NCI-H1092 treated with DMSO at 0.1 percent for 48 hours (cell line): ENCODE measurements at places on chromosomes 5 and 9.

- no peak for DNase-seq
These were observed 12.4 kb downstream of the ZNF474 start for GRCh38 chr5:122141751-122142150.

DNA sequence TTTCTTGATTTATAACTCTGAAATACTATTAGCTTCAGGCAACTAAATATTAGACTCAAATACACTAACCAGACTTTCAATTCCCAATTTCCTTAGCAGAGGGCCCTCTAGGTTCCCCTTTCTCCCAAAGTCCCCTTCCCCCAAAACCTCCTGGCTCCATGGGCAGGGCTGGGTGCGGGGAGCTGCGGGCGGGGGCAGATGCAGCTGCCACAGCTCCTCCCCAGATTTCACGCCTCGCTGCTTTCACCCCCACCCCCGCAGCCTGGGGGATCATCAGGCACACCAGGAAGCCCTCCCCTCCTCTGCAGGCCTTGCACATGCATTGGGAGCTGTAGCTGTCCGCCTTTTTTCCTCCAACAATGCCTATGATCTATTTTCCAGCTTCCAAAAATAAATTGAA, 82.8 kb upstream of the SPATA31C2 start:
- DNase-seq = no peak

DNA sequence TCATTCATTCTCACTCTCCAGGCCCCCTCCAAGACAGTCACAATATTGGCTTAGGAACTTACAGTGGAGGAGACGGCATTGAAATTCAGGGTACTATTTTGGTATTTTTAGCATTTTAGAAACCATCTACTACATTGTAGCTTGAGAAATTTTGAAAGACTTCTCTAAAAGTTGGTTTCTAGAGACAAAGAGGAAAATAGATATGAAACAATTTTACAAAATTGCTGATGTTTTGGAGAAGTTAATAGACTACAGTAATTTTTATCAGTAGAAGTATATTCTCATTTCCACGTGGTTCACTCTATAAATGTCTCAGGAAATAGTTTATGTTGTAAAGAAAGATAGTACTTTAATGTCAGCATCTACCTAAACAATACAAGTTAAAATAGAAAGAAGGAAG, 63.2 kb upstream of the ZSWIM6 start:
- DNase-seq = no peak

- DNase-seq = no peak
These were observed 50.9 kb upstream of the PHF2 start for GRCh38 chr9:93525476-93525875.

DNA sequence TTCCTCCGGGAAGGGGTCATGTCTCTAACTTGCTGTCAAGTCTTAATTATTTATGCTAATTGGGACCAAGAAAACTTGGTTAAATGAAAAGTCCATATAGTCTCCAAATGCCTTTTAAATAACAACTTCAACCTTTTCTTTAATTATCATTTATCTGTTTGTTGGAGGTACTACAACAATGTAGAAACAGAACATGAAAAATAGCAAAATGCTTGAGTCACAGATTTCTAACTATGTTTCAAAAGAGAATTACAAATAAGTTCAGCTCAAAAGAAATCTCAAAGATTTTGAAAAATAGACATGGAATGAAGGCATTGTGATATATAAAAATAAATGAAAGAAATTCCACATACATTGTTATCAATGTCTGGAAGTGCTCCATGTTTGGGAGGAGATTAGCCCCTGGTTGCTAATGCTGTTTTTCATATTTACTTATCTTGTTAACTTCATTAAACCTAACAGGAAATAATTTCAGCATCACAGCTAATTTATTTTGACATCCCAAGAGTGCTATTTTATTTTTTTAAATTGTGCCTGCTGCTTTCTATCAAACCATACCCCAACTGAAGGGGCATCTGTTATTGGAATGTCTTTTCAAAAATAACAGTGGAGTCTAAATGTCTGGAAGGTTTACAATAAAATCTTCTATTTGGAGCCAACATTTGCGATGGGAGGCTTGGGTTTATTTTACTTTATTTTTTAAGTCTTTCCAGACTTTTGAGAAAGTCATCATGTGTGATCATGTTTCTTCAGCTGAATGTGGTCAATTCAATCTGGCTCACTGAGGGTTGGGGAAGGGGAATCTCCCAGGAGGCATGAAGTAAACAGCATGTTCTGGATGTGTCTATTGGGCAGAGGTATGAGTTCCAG, 53.1 kb upstream of the ANKRD55 start:
- DNase-seq = no peak

- DNase-seq = no peak
These were observed 8.1 kb downstream of the SPDL1 start for GRCh38 chr5:169591636-169592035.

GRCh38 chr5:14148890-14149671, 5.9 kb downstream of the TRIO start:
- DNase-seq = no peak
